ENCODE measurements at places on chromosomes 1 and 21. TPM values are rescaled to one million over a fixed set of nuclear protein-coding genes. Genes with fewer than 3 reads are reported as not detected.

Gene CDK18
- 12.1 TPM for total RNA-seq

Gene CFAP74
- total RNA-seq: not detected

Gene PCNX2
- 29.5 TPM for total RNA-seq

Gene LCK
- total RNA-seq: 10.3 TPM

DNA sequence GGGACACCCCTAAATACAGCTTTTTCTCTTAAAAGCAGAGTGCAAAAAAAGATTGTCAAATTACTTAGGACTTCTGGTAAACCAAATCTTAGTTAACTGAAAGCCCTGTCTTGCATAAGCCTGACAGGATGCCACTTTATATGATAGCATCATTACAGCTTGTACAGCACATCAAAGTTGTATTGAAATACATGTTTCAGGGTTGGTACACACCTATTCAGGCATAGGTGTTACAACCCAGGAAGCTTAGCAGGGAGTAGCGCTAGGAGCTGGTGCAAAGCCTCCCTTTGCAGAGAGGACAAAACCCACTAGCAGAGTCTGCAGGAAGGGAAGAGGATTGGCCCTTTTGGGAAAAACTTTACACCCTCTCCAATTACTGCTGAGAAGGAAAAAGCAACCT lies 258.9 kb upstream of the SGIP1 start:
- no peak for DNase-seq

All from kidney epithelial cell (primary cell).